ENCODE measurements at places on chromosomes 11 and 22.

- peak; percentile 83 for DNase-seq
Measured at GRCh38 chr11:64284962-64285884, at the start of gene GPR137. Gene GPR137, plus strand, starts transcription at chr11:64285848. Its CDS starts 677 bp downstream, at chr11:64286525.

DNA sequence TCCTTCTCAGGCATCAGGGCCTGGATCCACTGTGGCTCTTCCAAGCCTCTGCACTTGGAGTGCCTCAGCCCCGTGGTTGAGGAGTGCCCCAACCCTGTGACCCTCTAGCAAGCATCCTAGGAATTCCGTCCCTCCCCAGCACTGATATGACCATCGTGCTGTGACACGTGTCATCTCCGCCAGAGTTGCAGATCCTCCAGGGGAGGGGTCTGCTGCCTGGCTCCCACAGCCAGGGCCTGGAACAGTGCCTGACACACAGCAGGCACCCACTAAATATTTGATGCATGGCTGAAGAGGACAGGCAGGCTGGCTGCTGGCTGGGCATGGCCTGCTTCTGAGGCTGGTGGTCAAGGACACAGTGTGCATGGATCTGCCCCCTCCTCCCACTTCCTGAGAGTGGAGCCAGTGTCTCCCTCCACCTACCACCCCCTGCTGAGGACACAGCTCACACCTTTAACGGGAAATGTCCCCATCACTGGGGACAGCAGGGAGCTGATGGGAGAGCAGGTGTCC, 1.7 kb upstream of the CD81 start:
- DNase-seq, result no peak

GRCh38 chr11:37595845-37596244, 997.8 kb upstream of the RAG2 start:
- DNase-seq, result no peak

DNA sequence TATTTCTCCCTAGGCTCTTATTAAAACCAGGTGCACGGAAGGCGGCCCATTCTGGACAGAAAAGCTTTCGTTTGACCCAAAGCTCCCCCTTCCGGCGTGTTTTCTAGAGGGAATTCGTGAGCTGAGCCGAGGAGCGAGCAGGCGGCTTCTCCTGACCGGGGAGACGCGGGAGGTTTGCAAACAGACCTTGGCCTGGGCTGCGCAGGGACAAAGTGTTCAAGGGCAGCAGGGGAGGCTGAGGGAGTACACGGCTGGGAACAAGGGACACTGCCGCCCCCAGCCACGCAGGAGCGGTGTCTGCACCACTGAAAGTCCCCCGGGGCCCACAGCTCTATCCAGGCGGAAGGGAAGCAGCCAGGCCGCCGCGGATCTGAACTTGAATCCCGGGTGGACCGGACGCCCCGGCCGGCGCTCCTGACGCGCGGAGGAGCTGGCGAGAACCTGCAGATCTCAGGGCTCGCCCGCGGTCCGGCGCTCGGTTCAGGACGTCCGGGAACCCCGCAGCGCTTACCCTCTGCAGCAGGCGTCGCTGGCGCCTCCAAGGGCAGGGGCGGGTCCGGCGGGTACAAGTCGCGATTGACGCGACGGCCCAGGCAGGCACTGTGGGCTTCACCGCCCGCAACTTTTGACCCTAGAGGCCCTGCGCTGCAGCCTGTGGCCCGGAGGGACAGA, 101.9 kb downstream of the WT1 start:
- no peak for DNase-seq

GRCh38 chr11:11701070-11701469, 79.3 kb upstream of the GALNT18 start:
- DNase-seq, result no peak

GRCh38 chr11:57399972-57400578, 9.6 kb upstream of the PRG2 start:
- DNase-seq, result no peak

GRCh38 chr11:122758974-122759373, 79.3 kb upstream of the CRTAM start:
- no peak for DNase-seq

- DNase-seq, result no peak
Measured at GRCh38 chr22:36948273-36949225, 35.1 kb downstream of the CSF2RB start.

- DNase-seq, result no peak
Measured at GRCh38 chr11:65546217-65546958, 11.8 kb downstream of the LTBP3 start.

DNA sequence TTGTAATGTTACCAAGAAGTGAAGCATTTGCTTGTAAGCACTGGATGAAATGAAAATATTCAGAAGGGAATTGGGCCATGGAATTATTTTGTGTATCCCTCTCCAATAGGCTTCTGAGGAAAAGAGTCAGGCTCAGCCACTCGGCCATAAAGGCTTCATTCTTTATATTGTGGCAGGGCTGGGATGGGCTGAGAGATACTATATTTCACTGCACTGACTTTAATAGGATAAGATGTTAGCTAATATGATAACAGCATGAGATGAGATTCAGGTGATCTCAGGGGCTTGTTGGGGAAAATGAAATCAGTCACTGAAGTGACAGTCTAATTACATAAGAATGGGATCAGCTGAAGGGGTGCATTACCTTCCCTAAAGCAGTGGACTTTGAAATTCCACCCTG, 7.3 kb upstream of the TRIM44 start:
- DNase-seq, result no peak

DNA sequence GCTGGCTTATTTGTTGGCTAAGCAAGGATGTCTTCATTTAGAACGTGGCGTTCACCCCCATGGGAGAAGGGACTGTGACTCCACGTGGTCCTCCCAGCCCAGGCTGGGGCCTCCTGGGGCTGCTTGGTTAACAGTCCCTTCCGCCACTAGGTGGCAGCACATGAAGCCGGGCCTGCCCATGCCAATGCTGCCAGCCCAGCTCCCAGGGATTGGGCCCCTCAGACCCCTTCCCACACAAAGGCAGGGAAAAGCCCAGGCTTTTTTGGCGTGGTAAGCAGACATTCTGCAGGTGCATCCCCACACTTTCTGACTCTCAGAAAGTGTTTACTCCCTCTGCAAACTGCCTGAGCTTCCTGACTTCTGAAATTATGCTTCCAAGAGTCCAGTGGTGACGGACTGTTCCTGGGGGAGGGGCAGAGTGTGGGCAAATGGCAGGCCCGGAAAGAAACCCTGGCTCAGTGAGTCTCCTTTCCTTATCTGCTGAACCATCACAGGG, 3.1 kb downstream of the CBX6 start:
- DNase-seq, result peak; percentile 84

DNA sequence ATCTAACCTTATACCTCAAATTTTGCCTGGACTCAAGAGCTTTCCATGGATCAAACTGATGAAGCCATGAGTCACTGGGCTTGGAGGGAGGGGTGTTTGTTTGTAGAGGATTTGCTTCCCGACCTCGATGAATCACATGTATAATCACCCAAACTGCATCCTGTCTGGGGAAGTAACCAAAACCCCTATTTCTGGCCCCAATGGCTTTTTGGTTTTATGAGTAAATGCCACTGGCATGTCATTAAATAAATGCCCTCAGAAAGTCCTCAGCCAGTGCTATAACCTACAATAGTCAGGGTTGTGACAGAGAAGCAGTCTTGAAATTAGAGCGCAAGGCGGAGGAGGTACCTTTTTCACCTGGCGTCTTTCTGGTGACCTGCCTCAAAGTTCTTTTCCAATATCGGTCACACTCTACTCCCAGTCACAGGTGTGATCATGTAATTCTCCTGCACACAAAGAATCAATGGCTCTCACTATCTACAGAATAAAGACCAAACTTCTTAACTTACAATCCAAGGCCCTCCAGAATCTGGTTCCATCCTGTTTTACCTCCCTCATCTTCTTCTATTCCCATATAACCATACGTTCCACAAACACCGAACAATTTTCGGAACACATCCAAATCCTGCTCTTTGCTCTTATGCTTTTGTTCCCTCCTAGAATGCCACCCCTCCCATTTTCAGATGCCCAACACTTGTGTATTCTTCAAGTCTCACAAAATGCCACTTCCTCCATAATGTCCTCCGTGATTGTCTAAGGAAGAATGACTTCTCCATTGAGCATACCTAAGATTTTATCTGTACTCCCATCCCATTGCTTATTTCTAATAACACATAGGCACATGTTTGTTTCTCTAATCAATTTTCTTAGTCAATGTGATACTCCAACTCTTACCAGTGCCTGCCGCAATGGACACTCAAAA, 81.3 kb upstream of the BLID start:
- DNase-seq, result no peak

- no peak for DNase-seq
Measured at GRCh38 chr11:124483422-124483821, 37.9 kb upstream of the OR8B8 start.

GRCh38 chr11:128621601-128622501, 34.5 kb upstream of the ETS1 start:
- DNase-seq, result no peak

DNA sequence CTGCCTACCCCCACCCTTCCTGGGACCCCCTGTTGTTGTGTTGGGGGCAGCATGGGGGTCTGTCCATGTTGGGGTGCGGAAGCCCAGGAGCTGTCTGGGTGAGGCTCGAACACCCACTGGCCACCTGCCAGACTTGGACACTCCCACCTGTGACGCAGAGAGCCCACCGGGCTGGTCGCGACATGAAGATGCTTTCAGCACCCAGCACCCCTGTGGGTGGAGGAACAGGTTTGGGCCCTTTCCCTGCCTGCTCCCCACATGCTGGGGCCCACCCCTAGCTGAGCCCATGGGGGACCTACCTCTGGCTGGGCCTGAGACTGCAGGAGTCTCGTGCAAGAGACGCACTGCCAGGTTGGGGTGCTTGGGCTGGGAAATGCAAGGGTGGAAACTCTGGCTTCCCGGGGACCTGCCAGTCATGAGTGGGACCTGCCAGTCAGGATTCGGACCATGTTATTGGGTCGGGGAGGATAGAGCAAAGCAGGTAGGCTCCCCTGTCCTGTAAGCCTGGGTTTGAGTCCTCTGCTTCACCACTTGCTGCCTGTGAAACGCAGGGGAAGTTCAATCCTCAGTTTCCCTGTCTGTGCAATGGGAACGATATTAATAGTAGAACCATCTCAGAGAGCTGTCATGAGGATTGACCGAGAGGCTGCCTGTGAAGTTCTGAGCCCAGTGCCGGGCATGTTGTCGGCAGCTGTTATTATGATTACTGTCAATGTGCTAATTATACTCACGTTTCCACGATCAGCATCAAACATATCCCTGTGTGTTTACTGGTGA, 24.1 kb downstream of the KIAA1671 start:
- DNase-seq, result no peak

- DNase-seq, result no peak
Measured at GRCh38 chr22:36811094-36811800, 5.6 kb downstream of the PVALB start.

- no peak for DNase-seq
Measured at GRCh38 chr22:43256976-43257545, 70.1 kb upstream of the TTLL12 start.

- DNase-seq, result no peak
Measured at GRCh38 chr11:122304973-122305372, 189.0 kb upstream of the BLID start.

GRCh38 chr11:80783561-80783960, 1342.7 kb upstream of the TENM4 start:
- no peak for DNase-seq

DNA sequence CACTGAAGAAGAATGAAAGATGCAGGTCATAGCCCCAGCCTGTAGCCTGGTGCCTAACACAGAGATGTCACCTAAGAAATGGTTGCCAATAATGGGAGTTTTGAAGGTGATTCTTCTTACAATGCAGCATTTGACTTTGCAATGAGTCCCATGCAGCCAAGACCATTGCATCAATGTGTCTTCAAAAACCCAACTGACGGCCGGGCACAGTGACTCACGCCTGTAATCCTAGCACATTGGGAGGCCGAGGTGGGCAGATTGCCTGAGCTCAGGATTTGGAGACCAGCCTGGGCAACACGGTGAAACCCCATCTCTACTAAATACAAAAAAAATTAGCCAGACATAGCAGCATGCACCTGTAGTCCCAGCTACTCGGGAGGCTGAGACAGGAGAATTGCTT, 89.3 kb upstream of the ASPHD2 start:
- DNase-seq, result no peak

DNA sequence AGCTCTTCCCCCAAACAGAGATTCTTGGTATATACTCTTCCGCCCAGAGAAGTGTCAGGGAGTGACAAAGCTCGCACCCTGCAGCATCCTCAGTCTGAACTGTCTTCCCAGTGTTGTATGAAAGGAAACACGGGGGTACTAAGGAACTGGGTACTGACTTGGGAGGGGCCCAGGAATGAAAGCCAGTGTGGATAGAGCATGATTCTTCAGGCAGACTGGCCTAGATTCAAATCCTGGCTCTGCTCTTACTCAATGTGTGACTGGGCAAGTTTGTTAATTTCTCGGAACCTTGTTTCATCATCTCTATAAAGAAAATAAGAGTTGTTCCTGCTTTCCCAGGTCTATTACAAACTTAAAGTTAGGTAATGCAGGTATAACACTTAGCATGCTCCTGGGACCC, 266.0 kb upstream of the NARS2 start:
- DNase-seq, result no peak

- peak; percentile 80 for DNase-seq
Measured at GRCh38 chr22:39356464-39356863, 6.7 kb downstream of the SYNGR1 start.

GRCh38 chr11:124644426-124645280, 22.0 kb downstream of the TBRG1 start:
- DNase-seq, result peak; percentile 71

GRCh38 chr11:2848497-2848896, 37.1 kb downstream of the CDKN1C start:
- no peak for DNase-seq

GRCh38 chr22:50138988-50139387, 31.5 kb upstream of the PANX2 start:
- DNase-seq, result no peak

DNA sequence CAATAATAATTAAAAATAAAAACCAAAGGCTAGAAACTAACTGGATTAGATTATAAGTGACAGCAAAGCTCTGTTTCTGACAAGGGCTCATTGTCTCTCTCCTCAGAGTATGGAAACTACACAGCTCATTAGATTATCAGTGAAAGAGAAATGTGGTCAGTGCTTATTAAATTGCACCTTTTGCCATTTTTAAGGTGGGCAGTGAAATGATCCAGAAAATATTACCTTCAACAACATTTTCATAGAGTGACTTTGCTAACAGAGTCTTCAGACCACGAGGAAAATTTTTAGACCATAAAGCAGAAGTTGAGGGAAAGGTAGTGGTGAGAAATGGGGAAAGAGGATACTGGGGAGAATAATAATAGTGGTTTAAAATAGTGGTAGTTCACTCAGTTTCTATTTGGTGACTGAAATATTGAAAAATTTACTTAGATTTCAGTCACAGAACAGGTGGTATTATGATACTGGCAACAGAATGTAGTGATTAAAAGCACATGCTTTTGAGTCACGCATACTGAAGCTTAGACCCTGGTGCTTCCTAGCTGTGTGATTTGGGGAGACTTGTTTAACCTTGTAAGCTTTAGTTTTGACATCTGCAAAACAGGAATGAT, 684.0 kb upstream of the CCDC90B start:
- no peak for DNase-seq

DNA sequence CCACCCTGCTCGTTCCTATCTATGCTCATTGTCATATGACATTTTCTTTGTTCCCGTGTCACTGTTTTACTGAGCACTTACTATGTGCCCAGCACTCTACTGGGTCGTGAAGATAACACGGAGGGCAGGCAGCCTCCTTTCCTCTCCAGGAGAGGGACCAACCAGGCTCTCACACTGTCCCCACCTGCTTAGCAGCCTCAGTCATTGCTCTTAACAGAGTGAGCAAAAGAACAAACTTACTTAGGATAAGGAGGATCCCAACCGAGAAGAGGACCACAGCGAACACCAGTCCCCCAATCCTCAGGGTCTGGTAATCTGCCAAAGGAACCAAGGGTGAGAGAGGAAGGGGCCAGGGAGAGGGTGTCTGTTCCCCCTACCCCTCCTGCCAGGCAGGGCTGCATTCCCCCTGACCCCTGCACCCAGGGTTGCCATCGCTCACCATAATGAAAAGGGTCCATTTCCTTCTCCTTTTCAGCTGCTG, 17.0 kb upstream of the FXYD2 start:
- DNase-seq, result no peak
